Stimulated activated CD8-positive, alpha-beta memory T cell treated with anti-CD3 and anti-CD28 coated beads, Interleukin-7, amount 100 ng/mL, for 1 hour (primary cell): ENCODE measurements at places on chromosomes 7 and 10.

- no peak for DNase-seq
Measured at GRCh38 chr7:50147951-50148808, 55.1 kb upstream of the ZPBP start.

GRCh38 chr10:76382381-76382851 lies 951.0 kb downstream of the LRMDA start:
- DNase-seq = no peak

GRCh38 chr7:145036604-145037405 lies 201.0 kb upstream of the TPK1 start:
- DNase-seq = no peak

- no peak for DNase-seq
Measured at GRCh38 chr10:85558533-85558932, 808.1 kb downstream of the GRID1 start.

GRCh38 chr7:127702052-127702652 lies 50.2 kb downstream of the SND1 start:
- no peak for DNase-seq

- no peak for DNase-seq
Measured at GRCh38 chr10:15367296-15368085, 3.6 kb downstream of the FAM171A1 start.

DNA sequence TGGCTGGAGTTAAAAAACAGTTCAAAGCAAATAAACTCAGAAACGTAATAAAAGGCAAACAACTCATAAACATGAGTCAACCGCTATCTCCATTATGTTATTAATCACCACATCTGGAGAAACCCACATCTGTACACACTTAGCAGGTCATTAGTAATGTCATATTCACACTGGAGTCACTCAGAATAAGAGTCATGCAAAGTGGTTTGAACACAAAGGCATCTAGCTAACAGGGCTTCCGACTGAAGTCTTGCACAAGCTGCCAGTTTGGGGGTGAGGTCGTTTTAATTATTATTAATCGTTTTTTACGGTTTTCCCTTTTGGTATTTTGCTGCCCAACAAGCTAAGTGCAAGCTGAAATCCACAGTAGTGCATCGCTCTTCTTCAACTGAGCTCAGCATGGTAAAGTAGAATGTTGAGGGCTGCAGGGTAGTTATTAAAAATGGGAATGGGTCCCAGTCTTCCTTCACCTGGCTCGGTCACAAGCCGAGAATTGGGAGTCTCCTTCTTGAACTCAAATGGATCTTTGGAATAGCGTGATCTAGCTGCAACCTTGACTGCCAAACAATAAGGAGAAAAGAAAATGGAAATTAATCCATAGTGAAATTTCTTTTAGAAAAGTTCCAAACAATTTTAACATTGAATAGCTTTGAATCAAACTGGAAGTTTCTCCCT lies 663.5 kb downstream of the KCNMA1 start:
- no peak for DNase-seq
